ENCODE measurements at places on chromosomes 12 and 14. TPM values are rescaled to one million over a fixed set of nuclear protein-coding genes. Genes with fewer than 3 reads are reported as not detected.

- no peak for DNase-seq
These were observed at the start of gene RNASE8 for GRCh38 chr14:21057803-21058675. Gene RNASE8, plus strand, starts transcription at chr14:21057822. Its CDS starts 71 bp downstream, at chr14:21057893.

DNA sequence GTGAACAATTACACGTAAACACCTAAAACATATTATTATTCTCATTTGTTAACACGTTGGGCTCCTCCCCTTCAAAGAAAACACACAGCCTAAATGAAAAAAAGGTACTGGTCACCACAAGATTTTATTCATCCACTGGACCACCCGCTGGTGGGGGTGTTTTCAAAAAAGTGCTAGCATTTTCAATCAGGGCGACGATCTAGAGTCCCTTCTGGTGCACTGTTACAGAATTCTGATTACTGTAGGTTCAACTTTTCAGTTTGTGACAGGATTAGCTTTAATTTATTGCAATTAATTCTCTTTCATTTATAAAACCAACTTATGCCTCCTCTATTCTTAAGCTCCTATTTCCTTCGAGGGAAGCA lies 443 bp downstream of the MAGOHB start:
- no peak for DNase-seq

DNA sequence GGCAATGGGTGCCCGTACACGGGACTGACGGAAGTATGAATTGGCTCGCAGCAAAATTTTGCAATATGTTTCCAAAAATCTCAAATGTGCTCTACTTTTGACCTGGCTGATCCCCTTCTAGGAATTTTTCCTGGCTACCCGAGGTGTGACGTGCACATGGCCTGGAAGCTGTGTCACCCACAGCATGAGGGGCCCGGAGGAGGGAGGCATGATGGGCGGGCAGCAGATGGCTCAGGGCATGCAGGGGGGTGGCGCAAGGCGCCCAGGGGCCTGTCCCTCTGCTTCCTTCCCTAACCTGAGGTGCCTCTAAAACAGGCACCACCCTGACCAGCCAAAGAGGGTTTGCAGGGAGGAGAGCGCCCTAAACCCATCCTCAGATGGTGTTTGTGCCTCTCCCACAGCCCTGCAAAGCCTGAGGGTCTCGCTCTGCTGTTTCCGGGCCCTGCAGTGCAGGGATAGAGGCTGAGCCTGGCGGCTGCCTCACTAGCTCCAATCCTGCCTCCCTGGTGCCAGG lies 6.7 kb downstream of the GPR132 start:
- DNase-seq = no peak

Gene VASH1
- total RNA-seq = not detected

Gene CD69
- total RNA-seq = 10.3 TPM

Gene TAS2R8
- not detected for total RNA-seq

Gene CD163
- total RNA-seq = not detected
